PC-3 (cell line): ENCODE measurements at places on chromosomes 12 and 14. TPM values are rescaled to one million over a fixed set of nuclear protein-coding genes. Genes with fewer than 3 reads are reported as not detected.
A peak's percentile ranks its signal among the peaks of the same experiment; 100 is the strongest.

DNA sequence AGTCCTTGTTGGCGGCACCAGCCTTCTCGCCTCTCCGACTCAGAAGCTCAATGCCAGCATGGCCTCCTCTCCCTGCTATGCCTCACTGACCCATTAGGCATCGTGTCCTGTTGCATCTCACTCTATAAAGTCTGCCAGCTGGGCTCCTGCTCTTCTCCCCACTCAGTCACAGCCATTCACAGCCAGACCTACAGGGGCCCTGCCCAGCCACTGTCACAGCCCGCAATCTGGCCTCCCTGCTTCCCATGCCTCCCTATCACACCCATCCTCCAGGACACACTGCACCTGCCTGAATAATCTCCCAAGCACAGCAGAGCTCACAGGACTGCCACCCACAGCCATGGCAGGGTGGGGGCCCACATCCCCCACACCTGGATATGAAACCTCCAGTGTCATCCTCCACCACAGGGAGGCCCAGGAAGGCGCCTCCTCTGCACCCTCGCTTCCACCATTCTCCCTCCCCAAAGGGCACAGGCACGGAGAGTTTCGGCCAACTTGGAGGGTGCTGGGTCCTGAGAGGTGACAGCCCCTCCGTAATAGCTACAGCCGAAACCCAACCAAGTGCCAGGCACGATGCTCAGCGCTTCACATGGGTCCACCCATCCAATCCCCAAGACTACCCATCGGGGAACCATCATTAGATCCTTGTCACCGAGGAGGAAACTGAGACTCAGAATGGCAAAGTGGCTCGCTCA, 370.3 kb downstream of the BCL11B start:
- H3K4me3 ChIP-seq = no peak overlapping the region
- H3K27me3 ChIP-seq = peaks cover 40% of the 10 kb centered on the region
- no peak for DNase-seq
- H3K4me1 ChIP-seq = peaks cover 9% of the 10 kb centered on the region
- H3K27ac ChIP-seq = no peak overlapping the region

DNA sequence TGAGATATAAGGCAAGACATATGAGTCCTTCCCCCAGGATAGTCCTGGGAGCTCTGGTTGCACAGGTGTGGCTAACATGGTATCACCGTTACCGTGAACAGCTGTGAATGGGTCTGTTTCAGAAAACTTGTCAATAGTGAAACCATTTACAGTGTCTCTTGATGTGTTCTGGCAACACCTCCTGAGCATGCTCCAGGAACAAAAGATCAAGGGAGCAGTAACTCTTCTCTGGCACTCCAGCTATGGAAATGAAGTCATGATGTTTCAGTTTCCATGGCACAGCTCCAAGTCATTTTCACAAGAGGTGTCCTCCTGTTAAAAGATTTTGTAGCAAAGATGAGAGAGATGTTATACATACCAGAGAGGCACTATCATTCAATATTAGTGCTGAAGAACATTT, 253.7 kb downstream of the SNAPC1 start:
- H3K4me1 ChIP-seq = peaks cover 8% of the 10 kb centered on the region; the same call in 1 of the 2 replicates
- no peak overlapping the region for H3K4me3 ChIP-seq
- H3K36me3 ChIP-seq = no peaks in the 10 kb centered on the region
- no peaks in the 10 kb centered on the region for H3K27me3 ChIP-seq
- peak; percentile 35 for DNase-seq

GRCh38 chr12:5163661-5164060, 120.0 kb downstream of the KCNA5 start:
- no peak overlapping the region for H3K4me3 ChIP-seq
- no peak overlapping the region for H3K27ac ChIP-seq
- DNase-seq = no peak
- H3K36me3 ChIP-seq = no peaks in the 10 kb centered on the region

DNA sequence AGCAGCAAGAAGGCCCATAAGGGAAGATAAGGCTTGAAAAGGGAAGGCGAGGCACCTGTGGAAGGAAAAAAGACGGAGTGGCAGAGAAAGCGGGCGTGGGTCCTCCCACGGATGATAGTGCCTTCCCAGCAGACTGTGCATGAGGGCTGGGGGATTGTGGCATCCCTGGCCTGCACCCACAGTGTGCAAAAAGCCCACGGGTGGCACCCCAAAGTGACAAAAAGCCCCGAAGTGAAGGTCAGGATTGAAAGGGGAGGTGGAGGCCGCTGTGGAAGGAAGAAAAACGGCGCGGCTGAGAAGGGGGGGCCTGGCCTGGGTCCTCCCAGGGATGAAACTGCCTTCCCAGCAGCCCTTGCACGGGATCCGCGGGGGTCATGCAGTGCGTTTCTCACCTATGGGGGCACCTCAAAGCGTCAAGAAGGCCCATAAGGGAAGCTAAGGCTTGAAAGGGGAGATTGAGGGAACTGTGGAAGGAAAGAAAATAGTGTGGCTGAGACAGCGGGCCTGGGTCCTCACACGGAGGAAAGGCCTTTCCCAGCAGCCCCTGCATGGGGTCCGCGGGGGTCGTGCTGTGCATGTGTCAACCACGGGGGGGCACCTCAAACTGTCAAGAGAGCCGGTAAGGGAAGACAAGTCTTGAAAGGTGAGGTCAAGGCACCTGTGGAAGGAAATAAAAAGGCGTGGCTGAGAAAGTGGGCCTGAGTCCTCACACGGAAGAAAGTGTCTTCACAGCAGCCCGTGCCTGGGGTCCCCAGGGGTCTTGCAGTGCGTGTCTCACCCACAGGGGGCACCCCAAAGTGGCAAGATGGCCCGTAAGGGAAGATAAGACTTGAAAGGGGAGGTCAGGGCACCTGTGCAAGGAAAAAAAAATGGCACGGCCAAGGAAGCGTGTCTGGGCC, 274.1 kb downstream of the ALG10 start:
- no peak overlapping the region for H3K4me3 ChIP-seq
- H3K27me3 ChIP-seq = no peaks in the 10 kb centered on the region
- H3K27ac ChIP-seq = no peak overlapping the region
- no peak for DNase-seq
- H3K4me1 ChIP-seq = no peaks in the 10 kb centered on the region

NKX2-1 gene
- not detected in 2 replicates for total RNA-seq

OR10G2 gene
- not detected in 2 replicates for total RNA-seq

DNA sequence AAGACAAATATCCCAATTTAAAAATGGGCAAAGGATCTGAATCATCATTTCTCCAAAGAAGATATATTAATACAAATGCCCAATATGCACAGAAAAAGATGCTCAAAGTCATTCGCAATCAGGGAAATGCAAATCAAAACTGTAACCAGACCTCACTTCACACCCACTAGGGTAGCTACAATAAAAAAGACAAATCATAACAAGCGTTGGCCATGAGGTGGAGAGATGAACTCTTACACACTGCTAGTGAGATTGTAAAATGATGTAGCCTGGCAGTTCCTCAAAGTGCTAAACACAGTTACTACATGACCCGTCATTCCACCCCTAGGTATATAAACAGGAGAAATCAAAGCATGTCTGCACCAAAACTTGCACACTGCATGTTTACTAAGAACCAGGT, 30.4 kb downstream of the CDC42BPB start:
- no peak overlapping the region for H3K4me3 ChIP-seq
- H3K27me3 ChIP-seq = no peaks in the 10 kb centered on the region
- peak; percentile 28 for DNase-seq
- no peaks in the 10 kb centered on the region for H3K36me3 ChIP-seq
- H3K4me1 ChIP-seq = peaks cover 67% of the 10 kb centered on the region

GRCh38 chr12:96039516-96039915, 4.1 kb upstream of the LTA4H start:
- peaks cover 26% of the 10 kb centered on the region for H3K4me1 ChIP-seq
- H3K4me3 ChIP-seq = no peak overlapping the region
- no peaks in the 10 kb centered on the region for H3K36me3 ChIP-seq
- H3K27me3 ChIP-seq = no peaks in the 10 kb centered on the region
- no peak overlapping the region for H3K27ac ChIP-seq

DNA sequence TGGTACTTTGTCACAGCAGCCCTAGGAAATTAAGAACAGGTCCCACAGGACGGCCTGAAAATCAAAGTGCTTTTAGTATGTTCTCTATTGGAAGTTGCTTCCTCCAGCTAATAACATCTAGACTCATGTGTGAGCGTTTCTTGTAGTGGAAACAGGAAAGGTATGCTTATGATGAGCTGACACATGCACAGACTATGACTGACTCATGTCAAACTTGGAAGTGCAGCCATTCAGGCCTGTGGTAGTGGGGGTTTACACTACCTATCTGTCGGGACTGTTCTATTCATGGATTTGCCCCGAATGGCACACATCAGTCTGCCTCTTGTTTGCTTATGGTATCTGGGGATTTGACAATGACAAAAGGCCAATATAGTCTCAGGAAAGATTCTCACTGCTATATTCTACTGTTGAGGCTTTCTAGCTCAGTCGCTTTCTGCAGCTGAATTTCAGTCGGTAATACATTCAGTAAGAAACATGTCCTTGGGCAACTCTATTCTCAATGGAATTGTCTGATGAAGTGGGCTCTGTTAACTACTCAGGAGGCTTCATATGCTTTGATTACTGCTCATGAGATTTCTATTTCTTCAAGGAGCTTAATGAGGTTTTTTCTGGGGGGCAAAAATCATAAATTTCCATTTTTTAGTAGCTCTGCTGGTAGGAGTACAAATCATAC, 270.3 kb upstream of the DAAM1 start:
- H3K4me1 ChIP-seq = peaks cover 20% of the 10 kb centered on the region
- H3K4me3 ChIP-seq = no peak overlapping the region
- H3K27me3 ChIP-seq = peaks cover 17% of the 10 kb centered on the region; the same call in 1 of the 2 replicates
- 0 out of 2 replicates have a peak overlapping the region, but pooled peaks have one; percentile 2 for H3K27ac ChIP-seq

DNA sequence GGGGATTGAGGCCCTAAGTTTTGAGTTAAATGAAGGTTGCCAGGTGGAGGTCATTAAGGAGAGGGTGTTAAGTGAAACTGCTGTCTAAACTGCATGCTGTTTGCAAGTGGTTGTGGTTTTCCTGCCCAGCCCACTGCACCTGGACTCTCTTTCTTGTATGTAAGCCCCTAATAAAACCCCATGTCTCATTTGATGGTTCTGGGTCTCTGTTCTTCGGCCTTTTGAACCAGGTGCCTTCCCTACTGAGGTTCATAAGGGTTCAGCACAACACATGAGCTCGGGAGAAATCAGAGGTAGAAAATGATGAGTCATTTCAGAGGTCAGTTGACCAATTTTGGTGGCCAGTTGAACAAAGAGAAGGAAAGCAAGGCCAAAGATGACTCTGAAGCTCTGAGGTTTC, 382.5 kb downstream of the RPS29 start:
- no peak overlapping the region for H3K4me3 ChIP-seq
- no peaks in the 10 kb centered on the region for H3K36me3 ChIP-seq
- no peaks in the 10 kb centered on the region for H3K4me1 ChIP-seq
- peaks cover 10% of the 10 kb centered on the region; the same call in 1 of the 2 replicates for H3K27me3 ChIP-seq
- no peak for DNase-seq

GRCh38 chr14:34710006-34710405, 4.4 kb downstream of the CFL2 start:
- no peak overlapping the region for H3K27ac ChIP-seq
- H3K4me1 ChIP-seq = peaks cover 27% of the 10 kb centered on the region
- H3K27me3 ChIP-seq = no peaks in the 10 kb centered on the region
- H3K4me3 ChIP-seq = no peak overlapping the region
- DNase-seq = no peak
- peaks cover 8% of the 10 kb centered on the region; the same call in 1 of the 2 replicates for H3K36me3 ChIP-seq

OASL gene
- 6.4 and 7.6 TPM in 2 replicates for total RNA-seq

GRCh38 chr12:132152953-132153352, 8.7 kb downstream of the NOC4L start:
- no peaks in the 10 kb centered on the region for H3K4me1 ChIP-seq
- no peaks in the 10 kb centered on the region for H3K27me3 ChIP-seq
- H3K36me3 ChIP-seq = peaks cover 30% of the 10 kb centered on the region
- H3K4me3 ChIP-seq = no peak overlapping the region
- DNase-seq = no peak

BICDL1 gene
- 3.6 and 5.8 TPM in 2 replicates for total RNA-seq

DNA sequence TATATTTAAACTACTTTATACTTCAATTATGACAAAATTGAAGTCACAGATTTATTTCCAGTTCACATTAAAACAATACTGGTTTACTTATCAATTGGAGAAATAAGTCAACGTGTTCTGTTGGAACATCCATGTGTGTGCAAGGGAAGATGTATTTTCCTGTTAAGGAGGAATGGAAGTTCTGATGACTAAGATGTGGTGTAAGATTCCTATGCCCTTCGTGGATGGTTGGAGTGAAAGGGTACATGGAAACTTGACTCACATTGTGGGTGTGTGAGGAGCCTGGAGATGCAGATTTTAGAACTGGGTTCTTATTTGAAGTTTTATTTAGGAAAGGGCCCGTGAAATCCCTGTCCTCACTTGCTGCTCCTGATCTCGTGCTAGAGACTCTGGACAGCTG, 95.3 kb downstream of the CATSPERB start:
- no peak overlapping the region for H3K27ac ChIP-seq
- DNase-seq = no peak
- H3K4me3 ChIP-seq = no peak overlapping the region
- H3K36me3 ChIP-seq = no peaks in the 10 kb centered on the region
- H3K27me3 ChIP-seq = no peaks in the 10 kb centered on the region

- DNase-seq = peak; percentile 53
- H3K27ac ChIP-seq = peak overlapping the region; percentile 84
- no peak overlapping the region for H3K4me3 ChIP-seq
- H3K4me1 ChIP-seq = peaks cover 31% of the 10 kb centered on the region
- no peaks in the 10 kb centered on the region for H3K27me3 ChIP-seq
Measured at GRCh38 chr12:26318661-26319068, 123.3 kb downstream of the SSPN start.

- no peaks in the 10 kb centered on the region for H3K36me3 ChIP-seq
- no peak for DNase-seq
- peaks cover 23% of the 10 kb centered on the region for H3K4me1 ChIP-seq
Measured at GRCh38 chr12:78210506-78210860, 379.8 kb downstream of the NAV3 start.

SOX5 gene
- not detected in 2 replicates for total RNA-seq

KCNK13 gene
- total RNA-seq = 0.17 and 0.58 TPM in 2 replicates

- H3K4me3 ChIP-seq = no peak overlapping the region
- H3K4me1 ChIP-seq = no peaks in the 10 kb centered on the region
- no peak for DNase-seq
- H3K27ac ChIP-seq = no peak overlapping the region
- H3K27me3 ChIP-seq = peaks cover 12% of the 10 kb centered on the region; the same call in 1 of the 2 replicates
- H3K36me3 ChIP-seq = no peaks in the 10 kb centered on the region
Measured at GRCh38 chr12:10069099-10069498, 29.7 kb downstream of the CLEC1A start.

- H3K4me3 ChIP-seq = no peak overlapping the region
- no peaks in the 10 kb centered on the region for H3K36me3 ChIP-seq
- H3K27me3 ChIP-seq = no peaks in the 10 kb centered on the region
- H3K27ac ChIP-seq = no peak overlapping the region
- DNase-seq = no peak
- no peaks in the 10 kb centered on the region for H3K4me1 ChIP-seq
Measured at GRCh38 chr14:86404989-86405649, 875.2 kb downstream of the FLRT2 start.

DNA sequence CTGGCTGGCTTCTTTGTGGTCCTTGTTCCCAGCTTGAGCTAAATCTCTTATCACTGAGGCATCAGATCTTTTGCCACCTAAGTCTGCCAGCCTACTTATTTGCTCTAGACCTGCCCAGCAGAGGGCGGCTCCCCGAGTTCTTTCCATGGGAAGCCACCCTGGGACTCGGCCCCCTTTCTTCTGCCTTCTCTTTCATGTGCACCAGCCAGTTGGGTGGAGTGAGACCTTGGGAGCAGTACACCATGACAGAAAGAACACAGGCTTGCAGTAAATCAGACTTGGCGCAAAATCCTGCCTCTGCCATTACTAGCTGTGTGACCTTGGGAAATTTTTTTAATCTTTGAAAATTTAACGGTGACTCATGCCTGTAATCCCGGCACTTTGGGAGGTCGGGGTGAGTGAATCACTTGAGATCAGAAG, 7.4 kb downstream of the SMAGP start:
- peaks cover 34% of the 10 kb centered on the region for H3K4me1 ChIP-seq
- DNase-seq = peak; percentile 56
- H3K4me3 ChIP-seq = no peak overlapping the region
- no peak overlapping the region for H3K27ac ChIP-seq
- H3K36me3 ChIP-seq = peaks cover 17% of the 10 kb centered on the region
